Aorta (tissue), 5 donors: ENCODE measurements at places on chromosomes 1 and 21. TPM values are rescaled to one million over a fixed set of nuclear protein-coding genes. Genes with fewer than 3 reads are reported as not detected.

DNA sequence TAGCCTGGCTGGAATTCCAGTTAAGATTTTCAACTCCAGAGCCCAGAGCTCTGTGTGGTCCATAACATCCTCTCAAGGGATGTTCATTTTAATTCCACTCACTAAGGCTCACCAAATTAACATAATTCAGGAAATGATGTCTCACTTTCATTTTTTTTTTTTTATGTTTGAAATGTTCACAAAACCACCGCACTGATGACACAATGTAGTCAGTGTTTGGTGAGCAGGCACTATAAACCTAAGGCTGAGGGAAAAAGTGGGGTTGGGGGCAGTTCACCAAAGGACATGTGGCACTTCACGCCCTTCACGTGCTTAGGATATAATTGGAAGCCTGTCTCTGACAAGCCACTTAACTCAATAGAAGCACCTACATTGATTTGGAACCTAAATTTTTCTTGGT lies 177.3 kb upstream of the CAMK1G start:
- no peak for DNase-seq
- H3K27ac ChIP-seq, result no peak overlapping the region
- H3K27me3 ChIP-seq, result no peaks in the 10 kb centered on the region
- H3K4me1 ChIP-seq, result no peaks in the 10 kb centered on the region
- no peaks in the 10 kb centered on the region for H3K36me3 ChIP-seq
- no peak overlapping the region for H3K4me3 ChIP-seq

DNA sequence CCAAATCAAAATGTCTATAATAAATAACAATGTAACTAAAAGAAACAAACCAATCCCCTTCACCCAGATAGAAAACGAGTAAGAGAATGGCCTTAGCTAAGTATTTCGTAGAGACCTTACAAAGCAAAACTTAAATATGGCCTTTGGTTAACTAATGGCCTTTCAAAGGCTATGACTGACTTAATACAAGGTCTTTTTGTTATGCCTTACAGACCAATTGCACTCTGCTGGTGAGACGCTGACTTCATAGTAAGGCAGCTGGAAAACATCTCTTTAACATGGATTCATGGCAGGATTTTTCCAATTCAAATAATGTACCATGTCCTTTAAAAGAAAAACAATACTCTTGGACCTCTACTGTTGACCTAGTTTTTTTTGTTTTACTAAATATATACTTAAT lies 15.8 kb upstream of the TBCE start:
- H3K27ac ChIP-seq, result no peak overlapping the region
- no peaks in the 10 kb centered on the region for H3K36me3 ChIP-seq
- no peak for DNase-seq
- H3K4me3 ChIP-seq, result no peak overlapping the region

SLAMF7 gene
- total RNA-seq, result 2.9 TPM

- H3K27me3 ChIP-seq, result no peaks in the 10 kb centered on the region
- no peaks in the 10 kb centered on the region for H3K4me1 ChIP-seq
- no peak for DNase-seq
- H3K27ac ChIP-seq, result no peak overlapping the region
- H3K36me3 ChIP-seq, result no peaks in the 10 kb centered on the region
- no peak overlapping the region for H3K4me3 ChIP-seq
These were observed 271.5 kb upstream of the BEND5 start for GRCh38 chr1:49048188-49048587.

DNA sequence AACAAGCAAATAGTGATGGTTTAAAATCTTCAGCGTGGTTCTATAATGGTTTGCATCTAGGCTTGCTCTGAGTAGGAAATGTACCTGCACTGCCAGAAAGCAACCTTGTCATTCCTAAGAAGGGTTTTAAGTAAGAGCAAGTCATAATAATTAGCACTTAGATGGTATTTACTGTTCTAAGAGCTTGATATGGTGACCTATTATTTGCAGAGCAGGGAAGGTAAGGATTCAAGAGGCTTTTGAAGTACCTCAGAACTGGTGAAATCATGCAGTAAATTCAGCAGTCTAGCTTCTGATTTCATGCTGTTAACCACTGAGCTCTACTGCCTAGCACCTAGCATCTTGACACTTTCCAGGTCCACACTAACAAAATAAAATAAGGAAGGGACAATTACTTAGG lies 23.7 kb downstream of the ATP1A1 start:
- no peak overlapping the region for H3K27ac ChIP-seq
- no peak for DNase-seq
- H3K4me3 ChIP-seq, result no peak overlapping the region
- peaks cover 11% of the 10 kb centered on the region for H3K36me3 ChIP-seq

PROX1 gene
- total RNA-seq, result 2.5 TPM

FAM72A gene
- 3.3 TPM for total RNA-seq

- DNase-seq, result no peak
- peaks cover 9% of the 10 kb centered on the region for H3K4me1 ChIP-seq
- H3K4me3 ChIP-seq, result no peak overlapping the region
- H3K36me3 ChIP-seq, result no peaks in the 10 kb centered on the region
These were observed 32.4 kb upstream of the ECE1 start for GRCh38 chr1:21322681-21323016.

- no peaks in the 10 kb centered on the region for H3K27me3 ChIP-seq
- H3K4me1 ChIP-seq, result no peaks in the 10 kb centered on the region
- DNase-seq, result no peak
- H3K4me3 ChIP-seq, result no peak overlapping the region
- H3K27ac ChIP-seq, result no peak overlapping the region
These were observed 27.0 kb downstream of the DNASE2B start for GRCh38 chr1:84425150-84425896.

DNA sequence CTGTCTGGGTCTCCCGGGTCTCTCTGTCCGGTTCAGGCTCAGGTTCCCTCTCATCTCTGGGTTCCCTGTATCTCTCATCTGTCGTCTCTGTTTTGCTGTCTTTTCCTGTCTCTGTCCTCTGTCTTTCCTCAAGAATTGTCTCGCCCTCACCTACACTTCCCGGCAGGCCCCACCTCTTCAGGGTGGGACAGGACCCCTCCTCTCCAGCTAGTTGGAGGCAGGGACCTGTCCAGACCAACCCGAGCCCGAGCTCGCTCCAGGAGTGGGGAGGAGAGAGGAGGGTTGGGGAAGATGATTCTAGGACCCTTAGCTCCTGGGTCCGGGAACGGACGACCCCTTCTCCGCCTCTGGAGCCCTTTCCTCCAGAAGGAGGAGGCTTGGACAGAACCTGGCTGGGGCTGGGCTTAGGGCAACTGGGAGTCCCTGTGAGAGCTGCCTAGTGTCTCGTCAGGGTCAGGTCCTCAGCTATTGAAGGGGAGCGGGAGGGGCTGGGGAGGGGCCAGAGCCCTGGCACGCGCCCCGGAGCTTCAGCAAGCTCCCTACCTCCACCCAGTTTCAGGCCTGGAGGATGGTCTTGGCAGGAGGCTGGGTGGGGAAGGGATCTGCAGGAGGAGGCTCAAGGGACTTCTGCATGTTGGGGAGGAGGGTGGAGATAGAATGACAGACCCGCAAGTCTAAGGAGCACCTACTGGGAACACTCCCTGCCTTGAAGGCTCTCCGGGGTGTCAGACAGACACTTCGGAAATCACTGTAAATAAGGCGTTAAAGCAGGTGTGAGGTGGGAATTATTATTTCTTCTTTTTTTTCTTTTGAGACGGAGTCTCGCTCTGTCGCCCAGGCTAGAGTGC lies 26.3 kb upstream of the EPB41 start:
- peak overlapping the region; percentile 93 for H3K4me3 ChIP-seq
- no peaks in the 10 kb centered on the region for H3K36me3 ChIP-seq
- no peak overlapping the region for H3K27ac ChIP-seq
- H3K27me3 ChIP-seq, result no peaks in the 10 kb centered on the region
- peak; percentile 49 for DNase-seq
- no peaks in the 10 kb centered on the region for H3K4me1 ChIP-seq

DNA sequence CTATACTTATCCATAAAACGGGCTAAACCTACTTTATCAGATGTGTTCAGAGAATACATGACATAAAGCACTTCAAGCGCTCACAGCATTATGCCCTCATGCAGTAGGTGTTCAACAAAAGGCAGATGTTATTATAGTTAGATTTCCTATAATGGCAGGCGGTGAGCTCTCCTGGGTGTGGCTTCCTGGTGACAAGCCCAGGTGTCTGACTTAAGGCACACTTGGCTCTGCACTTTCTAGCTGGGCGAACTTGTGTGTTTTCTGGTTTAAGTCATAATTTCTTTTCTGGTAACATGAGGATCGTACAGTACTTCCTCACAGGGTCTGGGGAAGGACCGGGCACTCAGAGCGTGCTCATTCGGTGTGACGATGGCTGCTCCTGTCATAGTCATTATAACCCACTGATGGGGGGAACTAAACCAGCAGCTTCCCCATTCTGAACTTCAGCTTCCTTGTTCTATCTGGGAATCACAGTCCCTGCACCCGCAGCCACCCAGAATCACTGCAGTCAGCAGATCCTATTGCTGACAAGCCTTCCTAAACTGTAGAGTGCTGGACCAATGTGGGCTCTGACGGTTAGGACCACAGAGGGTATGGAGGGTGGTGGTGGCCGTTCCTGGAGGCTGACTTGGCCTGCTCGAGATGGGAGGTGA lies 52.8 kb downstream of the IGSF21 start:
- DNase-seq, result peak; percentile 89

FAM131C gene
- total RNA-seq, result not detected

DNA sequence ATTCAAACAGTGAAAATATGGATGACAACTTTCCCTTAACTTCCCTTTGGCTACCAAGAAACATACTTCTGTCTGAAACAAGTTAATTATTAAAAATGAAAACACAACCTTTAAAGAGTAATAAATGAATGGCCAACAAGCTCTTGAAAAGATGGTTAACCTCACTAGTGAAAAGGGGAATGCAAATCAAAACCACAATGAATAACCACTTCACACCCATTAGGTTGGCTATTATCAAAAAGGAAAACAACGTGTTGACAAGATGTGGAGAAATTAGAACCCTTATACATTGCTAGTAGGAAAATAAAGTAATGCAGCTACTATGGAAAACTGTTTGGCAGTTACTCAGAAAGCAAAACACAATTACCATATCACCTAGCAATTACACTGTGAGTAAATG lies 14.1 kb downstream of the COP1 start:
- no peak overlapping the region for H3K4me3 ChIP-seq
- no peaks in the 10 kb centered on the region for H3K36me3 ChIP-seq
- no peak for DNase-seq
- H3K27ac ChIP-seq, result no peak overlapping the region
- H3K4me1 ChIP-seq, result no peaks in the 10 kb centered on the region

DNA sequence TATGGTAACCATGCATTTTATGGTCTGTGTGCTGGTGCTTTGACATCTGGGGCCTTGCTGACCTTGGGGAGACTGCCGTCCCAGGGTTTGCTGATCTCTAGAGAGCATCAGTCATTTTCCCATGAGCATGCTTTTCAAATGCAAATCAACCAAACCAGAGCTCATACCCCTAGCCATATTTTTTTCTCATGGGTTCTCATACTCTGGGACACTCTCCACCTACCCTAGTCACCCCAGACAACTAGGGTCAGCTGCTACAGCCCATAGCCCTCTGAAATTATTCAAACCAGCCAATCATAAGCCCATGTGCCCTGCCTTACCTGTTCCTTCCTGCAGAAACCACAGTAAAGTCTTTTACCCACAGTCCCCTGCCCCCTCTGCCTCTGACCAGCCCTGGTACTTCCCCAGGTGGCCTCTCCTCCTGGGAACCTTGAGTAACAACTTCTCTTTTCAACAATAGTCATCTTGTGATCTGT lies 132.0 kb downstream of the MAP3K21 start:
- H3K4me3 ChIP-seq, result no peak overlapping the region
- H3K36me3 ChIP-seq, result no peaks in the 10 kb centered on the region
- H3K4me1 ChIP-seq, result no peaks in the 10 kb centered on the region
- no peak for DNase-seq
- H3K27me3 ChIP-seq, result no peaks in the 10 kb centered on the region
- no peak overlapping the region for H3K27ac ChIP-seq

DNA sequence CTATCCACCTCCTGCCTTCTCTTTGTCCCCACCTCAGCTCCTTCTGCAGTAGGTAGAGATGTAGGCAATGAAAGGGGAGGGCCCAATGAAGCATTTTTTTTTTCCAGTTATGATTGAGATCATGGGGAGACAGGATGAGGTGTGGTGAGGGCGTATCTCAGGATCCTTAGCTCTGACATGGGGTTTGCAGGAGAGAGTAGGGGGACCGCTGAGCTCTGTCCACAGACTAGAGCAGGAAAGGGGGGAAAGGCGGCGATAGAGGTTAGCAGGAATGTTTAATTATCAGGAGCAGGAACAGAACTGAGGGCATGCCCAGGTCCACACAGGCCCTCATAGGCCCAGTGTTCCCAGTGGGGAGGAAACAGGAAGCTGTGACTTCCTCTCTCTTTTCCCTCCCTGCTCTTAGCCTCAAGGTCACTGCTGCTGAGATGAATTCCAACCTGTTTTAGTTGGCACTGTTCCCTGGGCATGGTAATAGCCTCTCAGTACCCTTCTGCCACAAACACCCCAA lies 901 bp upstream of the RXFP4 start:
- H3K27me3 ChIP-seq, result no peaks in the 10 kb centered on the region
- peak overlapping the region; percentile 82 for H3K27ac ChIP-seq
- H3K36me3 ChIP-seq, result no peaks in the 10 kb centered on the region
- peaks cover 2% of the 10 kb centered on the region for H3K4me1 ChIP-seq
- no peak for DNase-seq

DNA sequence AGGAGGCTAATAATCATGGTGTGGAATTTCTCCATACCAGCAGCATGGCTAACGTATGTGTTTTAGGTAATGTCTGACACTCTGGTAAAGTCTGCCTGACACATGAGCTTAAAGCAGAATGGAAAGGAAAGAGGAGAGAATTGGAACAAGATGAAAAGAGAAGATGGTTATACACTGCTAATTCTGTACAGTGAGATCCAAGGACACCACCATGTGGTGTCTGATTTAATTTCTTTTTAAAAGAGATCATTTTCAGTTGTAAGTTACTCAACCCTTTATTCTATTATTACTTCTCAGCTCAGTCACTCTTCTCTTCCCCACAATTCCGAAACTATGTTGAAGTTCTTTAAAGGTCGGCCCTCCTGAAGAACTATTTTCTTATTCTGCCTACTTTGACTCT lies 15.6 kb downstream of the PRKAB2 start:
- H3K27me3 ChIP-seq, result no peaks in the 10 kb centered on the region
- H3K4me3 ChIP-seq, result no peak overlapping the region
- no peak overlapping the region for H3K27ac ChIP-seq
- no peaks in the 10 kb centered on the region for H3K4me1 ChIP-seq
- H3K36me3 ChIP-seq, result peaks cover 20% of the 10 kb centered on the region

DNA sequence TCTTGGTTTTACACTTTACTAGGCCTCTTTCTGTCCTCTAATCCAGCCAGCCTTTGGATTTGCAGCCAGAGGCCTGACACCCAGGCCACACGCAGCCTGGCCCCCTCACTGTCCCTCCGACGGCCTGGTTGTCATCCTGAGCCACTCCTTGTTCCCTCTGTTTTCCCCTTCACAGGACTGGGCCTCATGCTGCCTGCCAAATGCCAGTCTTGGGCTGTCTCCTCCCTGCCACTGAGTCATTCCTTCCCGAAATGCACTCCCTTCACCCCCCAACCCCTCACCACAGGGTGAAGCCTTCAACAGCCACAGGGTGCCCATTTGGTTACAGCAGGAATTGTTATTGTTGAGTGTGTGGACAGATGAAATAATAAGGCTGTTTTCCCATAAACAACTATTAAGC lies 21.3 kb downstream of the ACOT11 start:
- no peaks in the 10 kb centered on the region for H3K36me3 ChIP-seq
- no peaks in the 10 kb centered on the region for H3K4me1 ChIP-seq
- H3K27ac ChIP-seq, result peak overlapping the region; percentile 14
- no peaks in the 10 kb centered on the region for H3K27me3 ChIP-seq
- no peak overlapping the region for H3K4me3 ChIP-seq

KIF21B gene
- 4.6 TPM for total RNA-seq

GRCh38 chr1:67723620-67724019 lies 38.6 kb downstream of the GADD45A start:
- H3K27ac ChIP-seq, result no peak overlapping the region
- H3K36me3 ChIP-seq, result no peaks in the 10 kb centered on the region
- no peak overlapping the region for H3K4me3 ChIP-seq
- no peak for DNase-seq
- peaks cover 21% of the 10 kb centered on the region for H3K4me1 ChIP-seq

SARS1 gene
- total RNA-seq, result 117 TPM
